ENCODE measurements at places on chromosomes 12 and 14.

- no peak overlapping the region for H3K27ac ChIP-seq
- H3K4me1 ChIP-seq = no peaks in the 10 kb centered on the region
- H3K36me3 ChIP-seq = no peaks in the 10 kb centered on the region
- no peak overlapping the region for H3K4me3 ChIP-seq
Measured at GRCh38 chr14:63759456-63759855, 31.6 kb upstream of the SGPP1 start.

DNA sequence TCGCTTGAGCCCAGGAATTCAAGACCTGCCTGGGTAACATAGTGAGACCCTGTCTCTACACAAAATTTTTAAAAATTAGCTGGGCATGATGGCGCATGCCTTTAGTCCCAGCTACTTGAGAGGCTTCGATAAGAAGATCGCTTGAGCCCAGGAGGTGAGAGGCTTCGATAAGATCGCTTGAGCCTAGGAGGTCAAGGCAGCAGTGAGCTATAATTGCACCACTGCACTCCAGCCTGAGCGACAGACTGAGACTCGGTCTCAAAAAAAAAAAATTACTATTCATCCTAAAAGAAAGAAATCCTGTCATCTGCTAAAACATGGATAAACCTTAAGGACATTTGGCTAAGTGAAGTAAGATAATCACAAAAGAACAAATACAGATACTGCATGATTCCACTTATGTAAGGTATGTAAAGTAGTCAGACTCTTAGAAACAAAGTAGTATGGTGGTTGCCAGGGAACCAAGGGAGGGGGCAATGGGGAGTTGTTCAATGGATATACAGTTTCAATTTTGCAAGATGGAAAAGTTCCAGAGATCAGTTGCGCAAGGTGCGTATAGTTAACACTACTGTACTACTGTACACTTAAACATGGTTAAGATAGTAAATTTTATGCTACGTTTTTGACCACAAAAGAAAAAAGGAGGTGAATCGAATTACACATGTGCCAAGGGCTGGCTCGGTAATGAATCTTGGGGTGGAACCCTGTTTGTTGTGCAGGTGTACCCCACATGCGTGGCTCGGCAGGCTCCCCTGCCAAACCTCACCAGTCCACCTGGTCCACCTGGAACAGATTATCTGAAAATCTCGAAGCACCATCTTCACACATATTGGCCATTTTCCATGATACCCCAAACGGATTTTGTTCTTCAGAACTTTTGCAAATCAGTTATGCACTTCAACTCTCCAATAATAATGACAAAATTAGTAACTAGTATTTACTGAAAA lies 18.3 kb upstream of the ATP2A2 start:
- H3K4me3 ChIP-seq = no peak overlapping the region
- H3K4me1 ChIP-seq = peaks cover 15% of the 10 kb centered on the region
- DNase-seq = no peak
- no peaks in the 10 kb centered on the region for H3K36me3 ChIP-seq
- H3K27ac ChIP-seq = no peak overlapping the region

GRCh38 chr12:30974746-30975500 lies 48.4 kb downstream of the TSPAN11 start:
- no peaks in the 10 kb centered on the region for H3K36me3 ChIP-seq
- no peak overlapping the region for H3K4me3 ChIP-seq
- H3K4me1 ChIP-seq = peaks cover 9% of the 10 kb centered on the region
- peaks cover 45% of the 10 kb centered on the region for H3K27me3 ChIP-seq
- no peak overlapping the region for H3K27ac ChIP-seq

DNA sequence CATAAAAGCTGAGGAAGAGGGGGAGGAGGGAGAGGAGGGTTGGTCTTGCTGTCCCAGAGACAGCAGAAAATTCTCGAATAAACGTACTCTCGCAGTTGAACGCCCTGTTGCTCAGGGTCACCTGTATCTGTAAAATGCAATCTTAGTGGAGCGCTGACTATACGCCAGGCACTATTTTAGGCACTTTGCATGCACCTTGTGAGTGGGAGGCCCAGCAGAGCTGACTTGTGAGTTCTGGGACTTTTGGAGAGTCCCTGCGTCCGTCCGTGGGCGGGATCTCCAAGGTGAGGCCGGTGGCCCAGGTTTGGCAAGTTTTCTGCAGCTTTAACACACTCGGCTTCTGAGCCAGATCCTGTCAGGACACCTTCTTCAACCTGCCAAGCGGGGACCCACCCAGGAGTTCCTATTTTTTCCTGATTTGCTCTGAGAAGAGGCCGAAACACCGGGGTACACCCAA lies 32.5 kb upstream of the PLEKHG6 start:
- no peaks in the 10 kb centered on the region for H3K36me3 ChIP-seq
- DNase-seq = no peak
- H3K27ac ChIP-seq = peak overlapping the region; percentile 57
- peak overlapping the region; percentile 60 for H3K4me3 ChIP-seq

DNA sequence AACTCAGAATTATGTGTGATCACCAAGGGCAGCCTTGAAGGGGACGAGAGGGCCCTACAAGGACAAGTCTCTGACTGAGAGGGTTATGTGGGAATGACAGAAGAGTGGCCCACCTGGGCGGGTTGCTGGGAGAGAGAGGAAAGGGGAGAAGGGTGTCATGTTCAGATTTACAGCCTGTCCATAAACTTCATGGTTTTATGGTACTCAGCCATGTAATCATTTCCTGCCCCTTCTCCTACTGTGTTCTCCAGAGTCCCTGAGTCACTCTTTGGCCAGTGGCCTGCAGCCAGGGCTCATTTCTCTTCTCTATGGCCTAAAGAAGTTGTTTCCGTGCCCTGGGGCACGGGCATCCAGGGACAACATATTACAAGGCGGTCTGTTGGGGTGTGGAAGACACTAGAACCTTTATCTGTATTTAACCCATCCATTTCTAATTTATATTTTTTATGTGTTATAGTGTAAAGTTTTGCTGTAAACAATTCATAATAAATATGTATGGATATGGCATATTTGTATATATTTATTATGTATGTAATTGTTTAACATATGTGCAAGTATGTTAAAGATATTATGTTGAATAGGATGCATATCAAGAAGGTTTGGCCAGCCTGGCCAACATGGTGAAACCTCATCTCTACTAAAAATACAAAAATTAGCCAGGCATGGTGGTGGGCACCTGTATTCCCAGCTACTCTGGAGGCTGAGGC lies 26.9 kb downstream of the DDX47 start:
- peaks cover 34% of the 10 kb centered on the region for H3K4me1 ChIP-seq
- no peaks in the 10 kb centered on the region for H3K27me3 ChIP-seq
- DNase-seq = no peak
- peak overlapping the region; percentile 92 for H3K27ac ChIP-seq
- H3K36me3 ChIP-seq = no peaks in the 10 kb centered on the region

GRCh38 chr14:105060751-105061427 lies 4.3 kb downstream of the GPR132 start:
- H3K27me3 ChIP-seq = peaks cover 6% of the 10 kb centered on the region
- H3K4me1 ChIP-seq = peaks cover 3% of the 10 kb centered on the region
- no peak for DNase-seq
- H3K36me3 ChIP-seq = no peaks in the 10 kb centered on the region

All from chondrocyte (in vitro differentiated cells).